Esophagus squamous epithelium (tissue), 5 donors: ENCODE measurements at places on chromosomes 1 and 21. TPM values are rescaled to one million over a fixed set of nuclear protein-coding genes. Genes with fewer than 3 reads are reported as not detected.
A peak's percentile ranks its signal among the peaks of the same experiment; 100 is the strongest.

DNA sequence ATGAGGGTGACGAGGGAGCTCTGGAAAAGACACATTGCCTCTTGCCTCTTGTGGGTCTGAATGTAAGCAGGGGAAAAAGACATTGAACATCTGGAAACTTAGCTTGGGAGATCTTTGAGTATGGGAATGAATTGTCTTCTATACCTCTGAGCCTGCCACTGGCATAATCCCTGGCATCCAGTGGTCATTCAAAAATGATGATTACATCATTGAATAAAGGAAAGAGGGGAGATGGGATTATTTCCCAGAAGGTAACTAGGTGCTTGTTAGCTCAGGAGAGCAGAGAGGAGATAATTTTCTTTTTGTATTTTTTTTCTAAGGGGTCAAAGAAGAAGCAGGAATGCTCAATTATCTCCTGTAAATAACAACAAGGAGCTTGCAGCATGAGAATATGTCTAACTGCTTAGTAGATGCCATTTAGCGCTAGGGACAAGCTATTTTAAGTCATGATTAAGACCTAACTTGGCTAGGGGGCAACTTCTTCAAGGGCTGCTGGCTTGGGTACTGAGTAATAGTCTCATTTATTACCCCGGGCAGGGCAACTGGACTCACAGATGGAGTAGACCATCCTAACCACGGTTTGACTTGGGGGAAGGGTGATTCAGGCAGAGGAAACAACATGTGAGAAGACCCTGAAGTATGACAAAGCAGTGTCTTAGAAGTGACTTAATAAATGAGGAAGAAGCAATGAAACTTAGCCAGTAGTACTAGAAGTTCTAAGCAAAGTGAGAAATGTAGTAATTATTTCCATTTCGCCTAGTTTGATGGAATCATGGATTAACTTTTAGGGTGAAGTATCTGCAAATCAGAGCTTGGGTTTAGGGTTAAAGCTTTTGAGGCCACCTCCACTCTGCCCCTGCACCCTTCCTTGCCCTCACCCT is 11.0 kb upstream of the XCL2 start:
- H3K27me3 ChIP-seq, result no peaks in the 10 kb centered on the region
- no peak overlapping the region for H3K4me3 ChIP-seq
- no peak for DNase-seq
- no peak overlapping the region for H3K27ac ChIP-seq
- H3K36me3 ChIP-seq, result no peaks in the 10 kb centered on the region
- H3K4me1 ChIP-seq, result no peaks in the 10 kb centered on the region

DNA sequence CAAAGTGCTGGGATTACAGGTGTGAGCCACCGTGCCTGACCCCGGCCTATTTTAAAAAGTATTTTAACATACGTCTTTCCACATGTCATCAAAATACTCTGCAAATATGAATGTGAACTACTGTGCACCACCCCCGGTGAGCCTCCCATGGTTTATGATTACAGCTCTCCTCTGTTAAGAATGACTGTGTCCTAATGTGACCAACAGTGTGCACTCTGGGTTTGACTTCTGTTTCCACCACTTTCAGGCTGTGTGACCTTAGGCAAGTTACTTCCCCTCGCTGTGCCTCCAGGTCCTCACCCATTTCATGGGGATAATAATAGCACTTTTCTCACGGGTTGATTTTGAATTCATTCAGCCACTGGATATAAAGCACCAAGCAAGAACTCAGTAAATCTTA is 14.7 kb downstream of the AMPD2 start:
- H3K36me3 ChIP-seq, result peaks cover 8% of the 10 kb centered on the region
- H3K4me3 ChIP-seq, result no peak overlapping the region
- H3K4me1 ChIP-seq, result no peaks in the 10 kb centered on the region
- H3K27ac ChIP-seq, result no peak overlapping the region
- H3K27me3 ChIP-seq, result no peaks in the 10 kb centered on the region

- DNase-seq, result no peak
- H3K27me3 ChIP-seq, result no peaks in the 10 kb centered on the region
- H3K36me3 ChIP-seq, result no peaks in the 10 kb centered on the region
These were observed 84.8 kb downstream of the HUNK start for GRCh38 chr21:31957631-31958030.

GRCh38 chr1:234670967-234671626 is 61.1 kb upstream of the IRF2BP2 start:
- no peak for DNase-seq
- no peaks in the 10 kb centered on the region for H3K27me3 ChIP-seq
- H3K4me3 ChIP-seq, result no peak overlapping the region
- H3K36me3 ChIP-seq, result no peaks in the 10 kb centered on the region

GRCh38 chr1:167650269-167651160 is 20.5 kb downstream of the RCSD1 start:
- DNase-seq, result no peak
- peak overlapping the region; percentile 49 for H3K27ac ChIP-seq
- H3K4me1 ChIP-seq, result peaks cover 84% of the 10 kb centered on the region
- no peaks in the 10 kb centered on the region for H3K36me3 ChIP-seq
- H3K4me3 ChIP-seq, result no peak overlapping the region

GRCh38 chr1:196152975-196153374 is 455.3 kb downstream of the KCNT2 start:
- H3K4me3 ChIP-seq, result no peak overlapping the region
- no peaks in the 10 kb centered on the region for H3K4me1 ChIP-seq
- no peak overlapping the region for H3K27ac ChIP-seq
- H3K36me3 ChIP-seq, result no peaks in the 10 kb centered on the region

- peak overlapping the region; percentile 99 for H3K27ac ChIP-seq
- no peaks in the 10 kb centered on the region for H3K27me3 ChIP-seq
- peak overlapping the region; percentile 98 for H3K4me3 ChIP-seq
- no peak for DNase-seq
These were observed 428 bp downstream of the POGZ start for GRCh38 chr1:151458802-151459330.

GRCh38 chr1:15014516-15014915 is 139.0 kb upstream of the TMEM51 start:
- no peaks in the 10 kb centered on the region for H3K4me1 ChIP-seq
- no peak for DNase-seq
- H3K36me3 ChIP-seq, result no peaks in the 10 kb centered on the region
- H3K27ac ChIP-seq, result no peak overlapping the region
- no peaks in the 10 kb centered on the region for H3K27me3 ChIP-seq

DNA sequence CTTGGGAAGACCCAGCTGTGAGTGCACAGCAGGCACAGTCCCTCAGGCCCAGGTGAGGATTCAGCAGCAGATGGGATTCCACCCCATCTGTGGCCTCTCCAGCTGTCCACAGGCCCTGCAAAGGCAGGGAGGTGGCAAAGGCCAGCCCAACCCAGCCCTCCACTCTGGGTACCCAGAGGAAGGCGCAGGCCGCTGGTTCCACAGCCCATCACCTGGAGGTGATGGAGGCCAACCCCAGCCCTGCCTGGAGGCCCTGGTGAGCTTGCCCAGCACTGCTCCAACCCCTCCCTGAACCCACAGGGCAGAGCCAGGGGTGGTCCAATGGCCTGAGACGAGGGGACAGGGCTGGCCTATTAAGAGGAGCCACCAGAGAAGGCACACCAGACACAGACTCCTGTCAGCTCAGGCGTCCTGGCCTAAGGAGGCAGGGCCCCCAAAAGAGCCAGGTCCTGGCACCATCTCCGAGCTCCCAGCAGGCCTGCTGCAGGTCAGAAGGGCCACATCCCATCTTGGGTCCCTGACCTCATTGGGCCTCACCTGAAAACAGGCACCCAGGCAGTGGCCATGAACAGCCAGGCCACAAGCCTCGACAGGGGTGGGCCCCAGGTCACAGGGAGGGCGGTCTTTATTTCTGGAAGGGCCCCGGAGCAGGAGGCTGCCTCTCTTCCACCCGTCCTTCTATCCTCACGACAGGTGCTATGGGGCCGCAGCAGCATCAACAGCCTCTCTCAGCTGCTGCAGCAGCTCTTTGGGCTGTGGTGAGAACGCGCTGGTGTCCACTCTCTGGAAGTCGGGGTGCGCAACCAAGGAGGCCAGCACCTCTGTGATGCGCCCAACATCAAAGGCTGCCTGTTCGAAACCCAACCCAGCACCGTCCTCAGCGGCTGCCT is 3.2 kb downstream of the JMJD4 start:
- no peak overlapping the region for H3K27ac ChIP-seq
- H3K36me3 ChIP-seq, result no peaks in the 10 kb centered on the region
- DNase-seq, result no peak
- peaks cover 47% of the 10 kb centered on the region for H3K4me1 ChIP-seq
- no peaks in the 10 kb centered on the region for H3K27me3 ChIP-seq

- no peak overlapping the region for H3K4me3 ChIP-seq
- peaks cover 8% of the 10 kb centered on the region for H3K4me1 ChIP-seq
- peak overlapping the region; percentile 6 for H3K27ac ChIP-seq
- DNase-seq, result no peak
These were observed 50.4 kb upstream of the RIPK4 start for GRCh38 chr21:41817228-41817627.

GRCh38 chr1:180160357-180160756 is 5.7 kb downstream of the QSOX1 start:
- no peak for DNase-seq

GRCh38 chr1:66271216-66271903 is 262.6 kb upstream of the SGIP1 start:
- DNase-seq, result no peak
- no peaks in the 10 kb centered on the region for H3K36me3 ChIP-seq
- no peak overlapping the region for H3K4me3 ChIP-seq

DNA sequence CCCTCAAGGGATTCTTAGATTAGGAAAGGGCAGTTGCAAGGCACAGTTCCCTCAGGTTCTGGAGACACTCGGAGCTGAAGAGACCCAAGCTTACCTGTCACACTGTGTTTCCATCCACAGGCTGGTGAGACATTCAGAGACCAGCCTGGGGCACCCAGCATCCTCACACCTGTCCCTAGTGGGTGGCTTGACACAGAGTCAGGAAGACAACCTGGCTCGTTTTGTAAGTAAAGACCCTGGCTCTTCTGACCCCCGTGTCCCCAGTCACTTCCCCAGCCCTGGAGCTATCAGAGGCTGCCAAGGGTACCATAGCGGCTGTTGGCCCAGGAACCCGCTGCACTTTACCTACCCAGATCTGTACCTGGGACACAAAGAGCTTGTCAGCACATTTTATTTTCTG is 409.8 kb downstream of the MATN1 start:
- no peak overlapping the region for H3K27ac ChIP-seq
- no peak overlapping the region for H3K4me3 ChIP-seq
- no peak for DNase-seq
- no peaks in the 10 kb centered on the region for H3K27me3 ChIP-seq
- no peaks in the 10 kb centered on the region for H3K36me3 ChIP-seq
- H3K4me1 ChIP-seq, result no peaks in the 10 kb centered on the region

DNA sequence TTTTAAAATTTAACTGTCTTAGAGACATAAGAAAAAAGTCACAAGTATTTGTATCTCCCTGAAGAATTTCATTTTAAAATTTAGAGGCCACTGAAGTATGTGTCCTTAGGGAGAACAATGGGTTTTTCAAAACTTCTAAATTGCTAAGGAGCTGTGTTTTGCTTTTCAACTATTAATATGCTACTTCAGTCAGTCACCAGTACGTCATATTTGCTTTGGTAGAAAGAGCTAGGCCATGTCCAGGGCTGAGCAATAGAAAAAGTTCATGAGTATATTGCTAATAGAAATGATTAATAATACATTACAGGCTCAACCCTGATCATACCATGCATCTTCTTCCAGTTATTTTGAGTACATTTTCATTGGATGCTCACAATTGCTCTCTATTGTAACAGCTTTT is 1.7 kb upstream of the SGIP1 start:
- H3K36me3 ChIP-seq, result no peaks in the 10 kb centered on the region
- no peak overlapping the region for H3K4me3 ChIP-seq
- no peaks in the 10 kb centered on the region for H3K27me3 ChIP-seq
- no peak for DNase-seq

GRCh38 chr1:55181666-55182065 is 33.5 kb downstream of the USP24 start:
- H3K36me3 ChIP-seq, result peaks cover 10% of the 10 kb centered on the region
- H3K27me3 ChIP-seq, result no peaks in the 10 kb centered on the region
- DNase-seq, result no peak
- no peak overlapping the region for H3K27ac ChIP-seq

GRCh38 chr1:17101261-17101660 is 18.0 kb downstream of the PADI2 start:
- no peaks in the 10 kb centered on the region for H3K27me3 ChIP-seq
- no peaks in the 10 kb centered on the region for H3K36me3 ChIP-seq
- peaks cover 13% of the 10 kb centered on the region for H3K4me1 ChIP-seq
- H3K4me3 ChIP-seq, result no peak overlapping the region
- no peak overlapping the region for H3K27ac ChIP-seq
- no peak for DNase-seq

GRCh38 chr1:204924013-204924759 is 53.5 kb downstream of the NFASC start:
- H3K36me3 ChIP-seq, result peaks cover 19% of the 10 kb centered on the region
- no peak overlapping the region for H3K4me3 ChIP-seq
- no peak overlapping the region for H3K27ac ChIP-seq
- H3K4me1 ChIP-seq, result peaks cover 19% of the 10 kb centered on the region
- no peaks in the 10 kb centered on the region for H3K27me3 ChIP-seq
- DNase-seq, result no peak

GRCh38 chr21:45396620-45396995 is 8.4 kb upstream of the COL18A1 start:
- no peaks in the 10 kb centered on the region for H3K27me3 ChIP-seq
- H3K4me1 ChIP-seq, result no peaks in the 10 kb centered on the region
- H3K27ac ChIP-seq, result no peak overlapping the region
- H3K4me3 ChIP-seq, result no peak overlapping the region
- no peaks in the 10 kb centered on the region for H3K36me3 ChIP-seq

DNA sequence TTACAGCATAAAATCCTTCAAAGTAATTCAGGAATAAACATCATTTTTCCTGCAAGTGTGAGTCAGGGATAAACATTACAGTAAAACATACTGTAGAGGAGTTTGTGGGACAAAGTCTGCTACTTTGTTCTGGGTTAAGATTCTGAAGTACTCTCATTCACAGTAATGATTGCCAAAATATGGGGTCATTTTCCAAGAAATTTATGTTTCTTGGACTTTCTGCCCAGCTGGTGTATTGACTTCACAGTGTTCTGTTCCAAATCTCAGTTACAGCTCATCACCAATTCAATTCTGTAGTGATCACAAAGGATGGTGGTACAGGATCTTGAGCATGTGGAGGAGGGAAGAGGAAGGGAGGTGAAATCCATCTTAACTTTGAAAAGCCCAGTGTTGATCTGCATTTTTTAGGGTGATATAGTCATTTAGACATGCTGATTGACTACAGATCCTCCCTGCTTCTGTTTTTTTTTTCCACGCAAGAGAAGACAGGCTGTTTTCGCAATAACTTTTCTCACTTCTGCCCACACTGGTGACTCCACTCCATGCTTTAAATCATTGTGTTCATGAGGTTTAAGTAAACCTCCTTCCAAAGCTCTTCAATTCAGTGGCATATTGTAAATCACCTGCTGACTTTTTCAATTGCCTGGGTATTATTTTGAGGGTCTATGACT is 60.4 kb upstream of the C1orf53 start:
- no peak overlapping the region for H3K27ac ChIP-seq
- H3K4me1 ChIP-seq, result no peaks in the 10 kb centered on the region
- no peaks in the 10 kb centered on the region for H3K36me3 ChIP-seq
- H3K27me3 ChIP-seq, result peaks cover 8% of the 10 kb centered on the region

GRCh38 chr1:245566134-245566533 is 411.3 kb downstream of the KIF26B start:
- no peaks in the 10 kb centered on the region for H3K27me3 ChIP-seq
- H3K36me3 ChIP-seq, result no peaks in the 10 kb centered on the region
- no peaks in the 10 kb centered on the region for H3K4me1 ChIP-seq
- H3K4me3 ChIP-seq, result no peak overlapping the region
- H3K27ac ChIP-seq, result no peak overlapping the region
- no peak for DNase-seq

The RPE65 gene
- total RNA-seq, result not detected

The KCNK2 gene
- not detected for total RNA-seq

The PCNX2 gene
- total RNA-seq, result 19.5 TPM

The FAM72D gene
- total RNA-seq, result 0.73 TPM

The FCAMR gene
- total RNA-seq, result not detected

The PRRC2C gene
- total RNA-seq, result 86.8 TPM

The KAZN gene
- 54.5 TPM for total RNA-seq

The MPL gene
- total RNA-seq, result not detected

The LRRC71 gene
- not detected for total RNA-seq

The NBPF10 gene
- 1.0 TPM for total RNA-seq

The RIPPLY3 gene
- not detected for total RNA-seq

The SPRR1B gene
- 889 TPM for total RNA-seq
